ENCODE measurements at places on chromosomes 4 and X.
A peak's percentile ranks its signal among the peaks of the same experiment; 100 is the strongest.

GRCh38 chr4:138891631-138892031 lies 124.0 kb upstream of the NOCT start:
- DNase-seq = no peak

- DNase-seq = no peak
Observed at GRCh38 chr4:1646690-1647089, 37.4 kb downstream of the FAM53A start.

DNA sequence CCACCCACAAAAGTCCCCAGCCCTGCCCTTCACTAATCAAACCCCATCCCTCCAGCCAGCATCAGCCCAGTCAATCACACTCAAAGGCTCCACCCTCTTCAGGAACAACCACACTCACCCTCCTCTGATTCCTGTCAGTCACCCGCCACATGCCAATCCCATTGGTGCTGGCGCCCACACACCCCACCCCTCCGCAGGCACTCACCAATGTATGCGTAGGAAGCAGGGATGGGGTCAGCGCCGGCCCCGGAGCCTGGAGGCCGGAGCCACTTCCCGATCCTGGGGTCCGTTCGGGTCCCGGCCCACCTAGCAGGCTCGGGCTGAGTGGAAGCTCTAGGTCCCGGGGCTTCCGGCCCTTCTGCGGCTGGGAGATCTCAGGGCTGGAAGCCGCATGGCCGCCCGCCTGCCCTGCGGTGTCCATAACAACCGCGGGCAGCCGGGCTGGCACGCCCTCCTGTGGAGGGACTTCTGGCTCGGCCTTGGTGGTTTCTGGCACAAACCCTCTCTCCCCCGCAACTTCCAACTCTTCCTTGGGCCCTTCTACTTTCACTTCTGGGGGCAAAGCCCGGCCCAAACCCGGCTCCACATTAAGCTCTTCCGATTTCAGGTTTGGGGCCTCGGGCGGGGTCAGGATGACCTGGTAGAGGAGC lies 7.9 kb upstream of the CFP start:
- DNase-seq = no peak

DNA sequence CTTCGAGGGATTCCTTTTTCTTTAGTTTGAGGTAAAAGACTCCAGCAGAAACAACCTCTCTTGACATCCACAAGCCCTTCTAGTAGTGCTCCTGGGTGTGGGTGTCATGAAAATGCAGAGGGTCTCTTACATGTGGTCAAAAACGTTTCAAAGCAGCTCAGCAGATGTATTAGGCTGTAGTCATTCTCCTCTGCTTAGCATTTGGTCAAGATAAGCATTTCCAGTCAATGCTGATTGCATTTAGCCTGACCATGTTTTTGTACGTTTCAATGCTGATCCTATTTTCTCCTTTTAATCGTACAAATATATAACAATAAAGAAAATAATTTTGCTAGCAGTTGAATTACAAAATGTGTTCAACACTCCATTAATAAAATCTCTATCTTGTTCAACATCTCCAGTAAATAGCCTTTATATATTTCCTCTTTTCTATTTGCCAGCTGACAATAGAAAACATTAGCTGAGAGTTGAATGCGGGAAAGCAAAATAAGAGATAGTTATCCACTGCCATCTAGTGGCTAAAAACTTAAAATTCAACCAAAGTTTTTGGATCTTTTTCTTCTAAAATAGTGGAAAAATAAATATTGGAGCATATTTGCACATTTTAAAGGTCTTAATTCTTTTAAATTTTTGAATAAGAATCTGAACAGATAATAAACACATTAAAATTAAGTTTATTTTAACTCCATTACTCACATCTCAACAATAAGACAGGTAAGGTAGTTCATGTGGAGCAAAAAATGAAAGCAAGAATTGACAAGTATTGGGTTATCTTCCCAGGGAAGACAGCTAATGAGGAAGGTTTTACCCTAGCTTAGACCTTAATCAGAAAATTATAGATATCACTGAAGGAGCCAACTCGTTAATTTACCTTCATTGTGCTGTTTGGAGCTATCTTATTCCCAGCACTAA lies 15.2 kb upstream of the PACRGL start:
- peak; percentile 36 for DNase-seq

- DNase-seq = no peak
Observed at GRCh38 chr4:25302626-25303025, 9.9 kb upstream of the ZCCHC4 start.

GRCh38 chr4:152094970-152095700 lies 334.3 kb upstream of the GATB start:
- DNase-seq = peak; percentile 58

DNA sequence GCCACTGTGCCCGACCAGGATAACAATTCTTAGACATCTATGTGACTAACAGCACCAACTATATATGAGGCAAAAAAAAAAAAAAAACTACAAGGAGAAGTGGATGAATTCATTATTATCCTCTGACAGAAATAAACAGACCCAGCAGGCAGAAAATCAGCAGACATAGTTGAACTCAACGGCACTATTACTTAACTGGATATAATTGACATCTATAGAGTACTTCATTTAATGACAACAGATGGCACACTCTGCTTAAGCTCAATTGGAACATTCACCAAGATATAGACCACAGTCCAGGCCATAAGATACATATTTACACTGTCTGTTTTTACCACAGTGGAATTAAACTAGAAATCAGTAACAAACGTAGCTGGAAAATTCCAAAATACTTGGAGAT lies 13.3 kb downstream of the CLDN22 start:
- DNase-seq = no peak

- DNase-seq = no peak
Observed at GRCh38 chr4:109079731-109080130, 222.7 kb downstream of the COL25A1 start.

- peak; percentile 53 for DNase-seq
Observed at GRCh38 chrX:2500803-2501558, at the start of the genes DHRSX and ZBED1. Gene DHRSX, minus strand, starts transcription at chrX:2500976. Its CDS starts 51 bp downstream, at chrX:2500925. Gene ZBED1, minus strand, starts transcription at chrX:2500976. Its CDS starts 10,257 bp downstream, at chrX:2490719.

DNA sequence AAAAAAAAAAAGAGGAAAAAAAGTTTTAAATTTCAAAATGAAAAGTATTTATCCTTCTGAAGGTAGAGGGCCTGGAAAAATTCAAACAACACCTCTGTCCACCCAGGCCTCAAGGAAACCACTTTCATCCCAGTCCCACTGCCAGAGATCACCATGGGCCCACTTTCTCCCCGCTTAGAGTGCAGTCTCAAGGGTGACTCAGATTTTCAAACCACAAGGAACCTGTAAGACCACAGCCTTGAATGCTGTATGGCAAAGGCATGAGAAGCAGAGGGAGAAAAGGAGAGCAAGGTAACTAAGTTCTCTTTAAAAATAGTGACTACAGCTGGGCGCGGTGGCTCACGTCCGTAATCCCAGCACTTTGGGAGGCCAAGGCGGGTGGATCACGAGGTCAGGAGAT lies 87.9 kb upstream of the PACRGL start:
- DNase-seq = no peak

- peak; percentile 70 for DNase-seq
Observed at GRCh38 chrX:115058276-115058675, 40.9 kb upstream of the IL13RA2 start.

GRCh38 chr4:127140306-127140705 lies 492.5 kb upstream of the INTU start:
- peak; percentile 25 for DNase-seq

GRCh38 chr4:7843831-7844593 lies 95.6 kb downstream of the AFAP1 start:
- DNase-seq = peak; percentile 58

- no peak for DNase-seq
Observed at GRCh38 chrX:14902537-14902936, 29.3 kb downstream of the MOSPD2 start.

DNA sequence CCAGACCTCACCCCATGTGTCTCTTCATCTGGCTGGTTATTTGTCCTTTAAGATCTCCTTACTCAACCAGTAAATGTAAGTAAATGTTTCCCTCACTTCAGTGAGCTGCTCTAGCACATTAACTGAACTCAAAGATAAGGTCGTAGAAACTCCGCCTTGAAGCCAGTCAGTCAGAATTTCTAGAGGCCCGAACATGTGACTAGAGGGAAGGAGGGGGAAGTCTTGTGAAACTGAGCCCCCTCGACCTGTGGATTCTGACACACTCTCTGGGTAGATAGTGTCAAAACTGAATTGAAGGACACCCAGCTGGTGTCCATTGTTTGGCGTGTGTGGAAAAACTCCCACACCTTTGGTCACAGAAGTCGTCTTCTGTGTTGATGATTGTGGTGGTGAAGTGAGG lies 933.9 kb downstream of the ADGRL3 start:
- no peak for DNase-seq

- DNase-seq = no peak
Observed at GRCh38 chrX:113473418-113473817, 632.8 kb upstream of the AMOT start.

- peak; percentile 62 for DNase-seq
Observed at GRCh38 chrX:103453655-103454054, 65.6 kb downstream of the RAB40A start.

DNA sequence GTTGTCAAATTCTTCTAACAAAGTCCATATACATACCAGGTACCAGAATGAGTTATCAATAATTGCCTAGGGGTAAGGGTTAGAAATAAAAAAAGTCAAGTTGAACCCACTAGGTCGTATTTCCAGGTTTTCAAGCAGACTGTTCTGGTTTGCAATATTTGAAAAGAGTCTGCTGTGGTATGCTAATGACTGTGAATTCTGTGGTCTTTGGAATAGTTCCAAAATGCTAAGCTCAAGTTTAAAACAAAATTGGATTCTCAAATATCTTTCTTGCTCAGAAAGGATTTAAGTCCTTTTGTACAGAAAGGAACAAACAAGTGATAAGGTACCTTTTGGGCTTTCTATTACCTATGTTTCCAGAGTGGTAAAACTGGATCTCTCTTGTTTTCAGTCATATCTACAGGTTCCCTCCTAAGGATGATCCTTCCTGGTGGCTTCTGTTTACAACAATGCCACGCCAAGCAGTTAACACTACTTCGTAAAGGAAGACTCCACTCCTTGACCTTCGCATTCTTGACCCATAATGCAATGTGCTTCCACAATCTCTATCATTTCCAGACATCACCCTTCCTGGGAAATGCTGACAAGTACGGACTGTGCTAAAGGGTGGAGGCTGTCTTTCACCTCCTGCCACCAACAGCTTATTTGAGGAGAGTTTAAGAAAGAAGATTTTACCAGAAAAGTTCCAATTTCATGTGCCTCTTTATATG lies 531.7 kb upstream of the FTHL17 start:
- peak; percentile 2 for DNase-seq

DNA sequence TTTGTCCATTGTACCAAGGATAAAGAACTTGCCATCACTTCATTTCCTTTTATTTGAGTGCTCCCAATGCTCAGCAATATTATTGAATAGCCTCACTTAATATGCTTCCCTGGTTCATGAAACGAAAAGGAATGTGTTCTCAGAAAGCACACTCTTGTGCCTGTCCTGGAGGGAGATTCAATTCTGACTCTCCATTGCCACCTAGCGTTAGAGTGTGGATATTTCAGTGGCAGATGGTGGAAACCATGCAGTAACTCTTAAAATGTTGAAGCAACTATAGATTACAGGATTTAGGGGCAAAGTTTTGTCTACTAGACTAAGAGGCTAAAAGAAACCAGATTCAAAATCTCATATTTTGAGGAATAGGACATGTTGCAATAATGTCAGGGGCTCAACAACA lies 36.0 kb downstream of the GAB3 start:
- peak; percentile 66 for DNase-seq

GRCh38 chr4:134708616-134709015 lies 507.0 kb upstream of the PABPC4L start:
- DNase-seq = no peak

DNA sequence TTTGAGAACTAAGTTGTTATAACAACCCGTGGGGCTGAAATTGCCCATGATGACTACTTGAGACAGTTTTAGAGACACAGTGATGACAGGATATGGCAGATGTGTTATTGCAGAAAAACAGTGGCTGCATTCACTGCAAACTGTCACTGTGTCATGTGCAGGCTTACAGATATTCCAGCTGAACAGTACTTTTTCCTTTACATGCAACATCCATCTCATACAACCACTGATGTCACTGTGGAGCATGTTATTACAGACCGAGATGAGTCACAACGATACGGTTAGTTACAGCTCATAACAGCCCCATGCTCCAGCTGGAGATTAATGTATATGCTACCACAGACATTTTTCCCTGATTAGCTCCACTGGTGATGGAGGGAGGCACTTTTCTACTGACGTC lies 207.4 kb downstream of the TMA16 start:
- no peak for DNase-seq

GRCh38 chr4:15765910-15766697 lies 12.0 kb upstream of the CD38 start:
- DNase-seq = no peak

GRCh38 chr4:20493761-20494353 lies 206.4 kb upstream of the PACRGL start:
- DNase-seq = peak; percentile 45

DNA sequence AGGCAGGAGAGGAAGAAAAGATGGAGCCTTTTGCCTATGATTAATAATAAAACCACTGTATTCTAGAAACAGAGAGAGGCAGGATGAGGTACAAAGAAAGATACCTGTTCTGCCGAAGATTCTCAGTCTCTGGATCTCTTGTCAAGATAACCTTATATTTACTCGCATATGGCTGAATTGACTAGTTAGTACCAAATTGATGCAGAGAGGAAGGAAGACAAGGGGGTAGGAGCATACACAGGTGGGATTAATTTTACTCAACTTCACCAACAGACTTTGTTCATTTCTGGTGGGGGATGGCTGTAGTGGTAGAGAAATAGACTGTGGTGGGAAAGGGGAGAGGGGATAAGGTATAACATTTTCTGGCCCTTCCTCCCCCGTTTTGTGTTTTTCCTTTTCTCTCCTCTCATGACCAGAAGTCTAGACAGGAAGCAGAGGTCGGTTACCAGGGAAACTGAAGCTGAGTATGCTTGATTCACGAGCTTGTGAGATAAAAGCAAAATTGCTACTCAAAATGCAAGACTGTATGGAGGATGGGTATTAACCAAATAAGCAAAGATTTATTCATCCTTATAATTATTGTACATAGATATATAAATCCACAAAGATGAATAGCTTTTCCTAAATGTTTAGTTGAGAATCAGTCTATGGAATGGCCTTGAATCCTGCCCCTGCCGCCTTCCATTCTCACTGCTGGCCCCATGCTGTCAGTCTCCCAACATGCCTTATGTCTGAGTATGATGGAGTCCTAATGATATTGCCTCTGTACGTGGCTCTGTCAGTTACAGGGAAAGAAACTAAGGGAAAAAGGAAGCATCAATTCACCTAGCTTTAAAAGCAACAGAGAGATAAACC lies 17.8 kb upstream of the PAGE2B start:
- no peak for DNase-seq

GRCh38 chr4:1310031-1310795 lies 20.5 kb downstream of the MAEA start:
- DNase-seq = no peak

- DNase-seq = no peak
Observed at GRCh38 chr4:156954587-156954986, 17.0 kb downstream of the PDGFC start.

- DNase-seq = peak; percentile 61
Observed at GRCh38 chr4:98659741-98660462, 1.5 kb upstream of the TSPAN5 start.

GRCh38 chr4:14874990-14875389 lies 127.3 kb upstream of the CPEB2 start:
- no peak for DNase-seq
